CD4-positive, alpha-beta T cell treated with Interleukin-15 for 1 hour (primary cell): ENCODE measurements at places on chromosomes 11 and 22.

GRCh38 chr11:93054881-93055280 lies 85.4 kb downstream of the MTNR1B start:
- no peak for DNase-seq

GRCh38 chr11:36702330-36703054 lies 104.5 kb upstream of the RAG2 start:
- no peak for DNase-seq

DNA sequence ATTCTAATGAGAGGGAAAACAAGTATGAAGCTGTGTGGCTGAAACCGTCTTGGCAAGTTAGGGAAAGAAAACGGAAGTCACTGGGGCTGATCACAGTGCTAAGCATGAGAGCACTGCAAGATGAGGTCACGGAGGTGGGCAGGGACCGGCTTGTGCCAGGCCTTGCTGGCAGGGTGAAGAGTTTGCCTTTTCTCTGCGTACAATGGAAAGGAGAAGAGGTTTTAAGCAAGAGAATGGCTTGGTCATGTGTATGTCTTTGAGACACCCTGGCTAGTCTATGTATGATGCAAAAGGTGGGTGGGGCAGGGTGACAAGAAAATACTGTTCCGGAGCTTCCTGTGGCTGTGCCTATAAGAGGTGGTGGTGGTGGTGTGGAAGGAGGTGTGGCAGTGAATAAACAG lies 567.9 kb downstream of the NTM start:
- no peak for DNase-seq

GRCh38 chr11:24900514-24900913 lies 403.7 kb downstream of the LUZP2 start:
- no peak for DNase-seq

- DNase-seq, result no peak
Observed at GRCh38 chr11:46977038-46977813, 40.7 kb downstream of the CSTPP1 start.

GRCh38 chr11:113817162-113817561 lies 37.6 kb downstream of the CLDN25 start:
- DNase-seq, result no peak

- DNase-seq, result no peak
Observed at GRCh38 chr11:9047964-9048523, 43.4 kb downstream of the SCUBE2 start.

- no peak for DNase-seq
Observed at GRCh38 chr11:33610903-33611302, 89.7 kb downstream of the C11orf91 start.

- DNase-seq, result no peak
Observed at GRCh38 chr11:83280256-83280655, 5.9 kb downstream of the CCDC90B start.

DNA sequence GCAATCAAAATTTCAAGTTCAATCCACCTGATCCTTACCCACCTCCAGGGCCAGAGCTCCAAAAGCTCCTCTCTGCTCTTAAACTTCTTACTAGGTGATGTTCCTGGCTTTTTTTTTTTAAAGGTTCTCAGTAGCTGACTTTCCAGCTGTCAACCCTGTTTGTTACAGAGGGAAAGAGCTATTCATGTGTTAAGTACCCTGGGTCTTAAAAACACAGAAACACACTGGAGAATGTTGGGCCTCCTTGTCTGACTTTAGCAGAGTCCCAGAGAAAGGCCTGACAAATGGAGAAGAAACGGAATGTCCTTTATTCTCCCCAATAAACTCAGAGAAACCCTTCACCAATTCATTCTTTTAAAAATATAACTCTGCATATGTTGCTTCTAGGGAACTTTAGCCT lies 3.2 kb downstream of the LRRC4C start:
- DNase-seq, result no peak

- no peak for DNase-seq
Observed at GRCh38 chr11:123904932-123905331, 3.0 kb downstream of the OR8D4 start.

DNA sequence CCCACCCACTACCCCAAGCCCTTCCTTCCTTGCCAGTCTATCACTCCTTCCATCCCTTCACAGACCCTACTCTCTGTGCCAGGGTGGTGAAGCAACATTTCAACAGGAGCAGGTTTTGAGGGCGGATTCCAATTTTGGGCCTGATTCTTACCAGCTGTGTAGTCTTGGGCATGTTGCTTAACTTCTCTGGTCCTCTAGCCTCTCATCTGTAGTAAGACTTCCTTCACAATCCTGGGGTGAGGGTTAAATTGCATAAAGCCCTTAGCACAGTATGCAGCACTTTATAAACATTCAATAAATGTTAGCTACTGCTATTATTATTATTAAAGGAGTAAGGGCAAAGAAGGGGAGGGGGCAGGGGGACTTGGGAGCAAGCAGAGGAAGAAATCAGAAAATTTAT lies 5.0 kb upstream of the RNF185 start:
- DNase-seq, result no peak

GRCh38 chr22:37044634-37045625 lies 6.6 kb upstream of the KCTD17 start:
- no peak for DNase-seq

DNA sequence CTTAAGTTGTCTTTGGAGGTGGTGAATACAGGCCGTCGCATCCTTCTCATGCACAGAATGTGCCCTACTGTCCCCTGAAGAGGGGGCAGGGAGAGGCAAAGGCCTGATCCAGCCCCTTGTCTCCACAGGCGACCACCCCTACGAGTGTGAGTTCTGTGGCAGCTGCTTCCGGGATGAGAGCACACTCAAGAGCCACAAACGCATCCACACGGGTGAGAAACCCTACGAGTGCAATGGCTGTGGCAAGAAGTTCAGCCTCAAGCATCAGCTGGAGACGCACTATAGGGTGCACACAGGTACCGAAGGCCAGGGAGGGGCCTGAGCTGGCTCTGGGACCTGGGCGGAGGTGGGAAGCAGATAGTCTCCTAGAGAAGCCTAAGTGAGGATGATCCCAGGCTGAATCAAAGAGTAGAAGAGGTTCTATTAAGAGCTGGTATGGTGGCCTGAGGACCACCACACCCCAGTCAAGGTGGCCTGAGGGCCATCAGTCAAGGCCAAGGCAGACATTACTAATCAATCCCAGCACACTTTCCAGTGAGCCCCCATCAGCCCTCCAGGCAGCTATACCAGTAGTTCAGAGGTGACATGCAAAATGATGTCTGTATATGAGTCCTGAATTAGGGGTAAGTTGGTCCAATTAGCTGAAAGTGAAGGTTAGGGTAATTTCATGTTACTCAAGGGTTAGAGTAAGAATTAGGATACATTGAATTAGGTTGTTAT lies 49.0 kb upstream of the NNMT start:
- no peak for DNase-seq

- no peak for DNase-seq
Observed at GRCh38 chr22:47160781-47161520, 398.5 kb downstream of the TBC1D22A start.

- no peak for DNase-seq
Observed at GRCh38 chr11:5267033-5267563, 2.6 kb downstream of the HBE1 start.

DNA sequence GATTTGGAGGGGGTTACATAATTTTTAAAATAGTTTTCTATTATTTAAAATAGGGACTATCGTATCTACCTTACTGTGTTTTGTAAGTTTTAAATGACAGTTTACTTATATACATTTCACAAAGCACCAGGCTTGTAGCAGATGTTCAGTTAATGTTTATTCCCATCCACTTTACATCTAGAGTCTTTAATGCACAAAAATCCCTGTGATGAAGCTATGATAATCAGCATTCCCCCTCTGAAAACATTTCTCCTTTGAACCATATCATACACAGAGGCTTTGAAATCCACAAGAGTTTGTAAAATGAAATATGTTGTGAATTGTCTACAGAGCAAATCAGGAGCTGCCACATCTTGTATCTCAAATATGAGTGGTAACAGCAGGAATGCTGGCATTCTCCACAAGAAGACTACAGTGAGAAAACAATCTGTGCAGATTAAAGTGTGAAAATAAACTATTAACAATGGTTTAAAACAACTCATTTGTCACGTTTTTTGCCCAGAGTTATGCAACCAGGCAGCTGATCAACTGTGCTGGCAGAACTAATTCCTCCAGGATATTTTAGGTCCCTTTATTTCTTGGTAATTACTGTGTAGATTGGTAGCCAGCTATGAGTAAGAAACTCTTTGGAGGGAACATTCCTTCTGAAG lies 699.1 kb upstream of the ARHGAP42 start:
- DNase-seq, result no peak
